ENCODE measurements at places on chromosomes 3 and 15.

DNA sequence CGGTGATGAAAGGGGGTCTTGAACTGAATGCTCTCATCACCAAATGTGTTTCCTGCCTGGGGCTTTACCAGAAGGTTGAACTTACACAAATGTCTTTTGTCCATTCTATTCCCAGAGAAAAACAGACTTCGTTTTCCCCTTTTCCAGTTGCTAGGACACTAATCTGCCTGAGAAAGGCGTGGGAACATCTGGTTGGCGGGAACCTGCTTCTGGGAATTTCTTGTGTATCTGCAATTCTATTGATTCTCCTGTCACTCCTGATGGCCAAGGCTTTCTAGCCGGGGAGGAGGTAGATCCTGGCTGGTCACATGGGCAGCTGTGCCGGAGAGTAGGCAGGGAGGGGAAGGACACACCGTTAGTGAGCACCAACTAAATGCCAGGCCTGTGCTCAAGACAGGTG is 31.1 kb upstream of the CCDC174 start:
- peak; percentile 81 for DNase-seq

- no peak for DNase-seq
Measured at GRCh38 chr15:88618686-88619085, 2.5 kb upstream of the AEN start.

DNA sequence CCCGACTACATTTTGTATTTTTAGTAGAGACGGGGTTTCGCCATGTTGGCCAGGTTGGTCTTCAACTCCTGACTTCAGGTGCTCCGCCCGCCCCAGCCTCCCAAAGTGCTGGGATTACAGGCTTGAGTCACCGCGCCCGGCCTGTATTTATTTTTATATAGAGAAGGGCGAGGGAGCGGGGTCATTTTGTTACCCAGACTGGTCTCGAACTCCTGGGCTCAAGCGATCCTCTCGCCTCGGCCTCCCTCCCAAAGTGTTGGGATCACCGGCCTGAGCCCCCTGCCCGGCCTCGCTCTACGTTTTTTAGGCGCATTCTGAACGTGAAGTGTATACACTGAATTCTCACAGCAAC is 514 bp upstream of the PPP4R2 start:
- DNase-seq, result no peak

DNA sequence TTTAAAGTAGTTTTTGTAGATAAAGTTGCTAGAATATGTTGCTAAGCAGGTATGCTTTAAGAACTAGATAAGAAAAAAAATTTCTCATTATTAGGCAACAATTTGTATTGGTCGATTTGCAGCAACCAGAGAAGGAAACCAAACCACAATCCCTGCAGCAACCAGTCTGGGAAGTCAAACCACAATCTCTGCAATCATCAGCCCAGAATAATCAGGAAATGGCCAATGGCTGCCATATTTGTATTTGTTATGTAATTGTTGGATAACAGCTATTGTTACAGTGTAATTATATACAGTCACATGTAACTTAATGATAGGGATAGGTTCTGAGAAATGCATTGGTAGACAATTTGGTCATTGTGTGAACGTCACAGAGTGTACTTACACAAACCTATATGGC is 23.6 kb downstream of the STXBP5L start:
- DNase-seq, result no peak

GRCh38 chr3:114452937-114453336 is 159.1 kb downstream of the TIGIT start:
- no peak for DNase-seq

GRCh38 chr3:24678021-24678420 is 183.4 kb upstream of the THRB start:
- no peak for DNase-seq

DNA sequence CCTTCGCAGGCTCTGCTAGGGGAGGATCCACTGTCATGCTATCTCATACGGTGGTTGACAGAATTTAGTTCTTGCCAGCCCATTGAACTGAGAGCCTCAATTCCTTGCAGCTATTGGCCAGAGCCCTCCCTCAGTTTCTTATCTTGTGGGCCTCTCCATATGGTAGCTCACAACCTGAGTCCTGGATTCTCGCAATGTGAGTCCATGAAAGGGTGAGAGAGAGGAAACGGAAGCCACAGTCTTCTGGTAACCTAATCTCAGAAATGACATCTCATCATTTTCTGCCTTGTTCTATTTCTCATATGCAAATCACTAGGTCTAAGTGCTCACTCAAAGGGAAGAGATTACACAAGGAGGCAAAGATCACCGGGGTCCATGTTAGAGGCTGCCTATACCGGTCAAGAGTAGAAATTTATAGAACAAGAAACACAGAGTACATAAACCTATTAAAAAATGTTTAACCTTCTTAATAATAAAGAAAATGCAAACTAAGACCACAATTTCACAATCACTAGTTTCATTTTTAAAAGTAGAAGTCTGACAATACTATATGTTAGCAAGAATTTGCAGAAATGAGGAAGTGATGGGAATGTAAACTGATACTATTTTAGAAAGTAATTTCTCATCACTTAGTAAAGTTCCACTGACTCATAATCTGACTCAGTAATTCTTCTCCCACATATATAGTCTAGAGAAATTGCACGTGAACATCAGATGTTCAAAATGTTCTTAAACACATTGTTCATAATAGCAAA is 378.4 kb upstream of the AGTR1 start:
- DNase-seq, result no peak

GRCh38 chr15:86541540-86541939 is 461.9 kb downstream of the AGBL1 start:
- DNase-seq, result no peak

- no peak for DNase-seq
Measured at GRCh38 chr15:42728972-42729371, 8.0 kb downstream of the CDAN1 start.

DNA sequence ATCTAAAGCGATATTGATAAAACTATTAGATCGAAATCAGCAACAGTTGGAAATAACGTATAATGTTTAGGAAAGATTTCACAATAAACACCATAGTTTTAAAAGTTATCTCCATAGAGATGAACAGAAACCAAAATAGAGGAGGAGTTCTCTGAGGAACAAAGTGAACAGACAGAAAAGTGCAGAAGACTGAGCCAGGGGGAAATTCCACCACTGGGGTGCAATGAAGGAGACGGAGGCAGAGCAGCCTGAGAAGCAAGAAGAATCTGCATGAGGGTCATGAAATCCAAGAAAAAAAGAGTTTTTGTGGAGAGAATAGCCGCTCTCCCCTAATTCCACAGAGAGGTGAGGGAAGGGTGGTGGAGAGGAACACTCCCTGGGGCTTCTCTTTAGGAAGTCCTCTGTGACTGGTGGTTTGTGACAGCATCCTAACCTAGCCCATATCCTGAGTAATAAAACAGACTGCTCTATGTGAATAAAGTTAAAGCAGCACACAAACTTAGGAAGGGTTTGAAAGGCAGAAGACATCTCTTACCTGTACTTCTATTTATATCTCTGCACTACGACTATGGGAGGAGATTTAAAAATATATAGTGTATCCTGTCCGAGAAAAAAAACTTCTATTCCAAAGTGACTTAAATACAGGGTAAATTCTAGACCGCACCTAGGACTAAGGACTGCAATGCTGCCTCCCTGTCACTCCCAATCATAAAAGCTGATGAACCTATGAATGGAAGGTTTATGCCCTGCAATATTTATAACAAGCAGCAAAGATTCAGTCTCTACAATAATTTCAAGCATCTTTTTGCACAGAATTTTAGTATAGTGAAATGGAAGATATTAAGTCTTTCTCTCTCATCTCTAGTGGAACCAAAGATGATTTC is 22.9 kb downstream of the ATP8B4 start:
- no peak for DNase-seq

GRCh38 chr3:109825971-109826810 is 488.8 kb upstream of the DPPA4 start:
- no peak for DNase-seq

DNA sequence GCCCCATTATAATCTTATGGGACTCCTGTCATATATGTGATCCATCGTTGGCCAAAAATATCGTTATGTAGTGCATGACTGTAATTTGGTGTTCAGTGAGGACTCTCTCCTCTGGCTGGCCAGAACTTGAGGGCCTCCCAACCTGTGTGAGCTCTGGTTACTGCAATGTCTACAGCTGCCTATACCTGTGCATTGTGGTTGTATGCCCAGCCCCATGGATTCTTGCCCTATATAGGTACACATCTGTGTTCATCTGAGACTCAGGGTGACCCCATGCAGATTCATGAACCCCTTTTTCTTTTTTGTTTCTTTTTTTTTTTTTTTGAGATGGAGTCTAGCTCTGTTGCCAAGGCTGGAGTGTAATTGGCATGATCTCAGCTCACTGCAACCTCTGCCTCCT is 32.6 kb upstream of the KLF13 start:
- no peak for DNase-seq

- DNase-seq, result no peak
Measured at GRCh38 chr15:91227766-91228165, 127.7 kb downstream of the SV2B start.

DNA sequence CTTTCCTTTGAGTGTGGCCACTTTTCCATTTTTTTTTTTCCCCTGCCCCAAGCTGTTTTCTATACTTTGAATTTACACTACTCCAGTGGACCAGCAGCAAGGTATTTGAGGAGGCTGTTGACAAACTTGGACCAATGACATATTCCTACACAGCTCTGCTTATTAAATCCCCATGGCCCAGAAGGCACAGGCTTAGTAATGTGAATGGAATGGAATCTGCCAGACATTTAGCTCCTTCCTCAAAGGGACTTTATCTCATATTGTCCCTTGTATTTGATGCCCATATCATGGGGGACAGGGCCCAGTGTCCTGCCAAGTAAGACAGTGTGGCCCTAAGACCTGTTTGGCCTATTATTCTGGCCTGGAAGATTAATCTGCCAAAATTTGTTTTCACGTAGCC is 107.5 kb downstream of the CHCHD6 start:
- DNase-seq, result no peak

DNA sequence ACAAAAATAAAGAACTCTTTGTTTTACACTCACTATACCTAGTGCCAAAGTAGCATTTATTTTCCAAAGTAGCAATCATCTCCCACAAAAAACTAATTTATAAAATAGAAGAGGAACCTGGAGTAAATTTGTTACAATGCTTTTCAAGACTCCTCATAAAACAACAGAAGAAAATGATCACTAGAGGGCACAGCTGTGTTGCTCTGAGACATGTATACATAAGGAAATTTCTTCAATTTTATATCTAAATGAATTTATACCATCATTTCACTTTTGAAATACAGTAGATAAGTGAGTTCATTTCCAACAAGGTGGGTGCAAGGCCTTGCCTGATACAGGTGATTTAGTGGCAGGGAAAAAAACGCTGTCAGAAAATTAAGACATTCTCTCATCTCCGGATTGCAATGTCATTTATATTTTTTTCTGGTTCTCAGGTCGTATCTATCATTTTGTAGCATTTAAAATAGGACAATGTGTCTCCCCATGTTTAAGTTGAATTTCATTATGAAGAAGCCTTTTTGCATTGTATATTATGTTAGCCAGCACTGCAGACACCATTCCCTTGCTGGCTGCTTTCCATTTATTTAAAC is 25.3 kb upstream of the ARHGEF26 start:
- no peak for DNase-seq

GRCh38 chr3:155335724-155336354 is 42.4 kb upstream of the STRIT1 start:
- no peak for DNase-seq

DNA sequence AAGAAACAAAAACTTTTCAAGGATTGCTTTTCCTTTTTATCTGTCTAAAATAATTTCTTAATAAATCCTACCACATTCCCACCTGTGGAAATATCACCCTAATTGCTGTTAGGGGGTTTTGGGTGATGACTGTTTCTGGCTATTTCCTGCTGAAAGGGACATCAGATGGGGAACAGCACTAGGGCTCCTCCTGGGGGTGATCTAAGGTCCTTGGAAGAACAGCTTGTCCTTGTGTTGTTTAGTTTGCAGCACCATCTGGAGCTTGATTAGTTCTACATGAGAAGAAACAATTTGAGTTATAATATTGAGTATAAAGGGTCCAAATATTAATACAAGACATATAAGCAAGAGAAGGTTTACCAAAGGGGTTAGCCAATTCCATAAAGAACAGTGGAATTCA is 18.7 kb downstream of the OR5H15 start:
- no peak for DNase-seq

DNA sequence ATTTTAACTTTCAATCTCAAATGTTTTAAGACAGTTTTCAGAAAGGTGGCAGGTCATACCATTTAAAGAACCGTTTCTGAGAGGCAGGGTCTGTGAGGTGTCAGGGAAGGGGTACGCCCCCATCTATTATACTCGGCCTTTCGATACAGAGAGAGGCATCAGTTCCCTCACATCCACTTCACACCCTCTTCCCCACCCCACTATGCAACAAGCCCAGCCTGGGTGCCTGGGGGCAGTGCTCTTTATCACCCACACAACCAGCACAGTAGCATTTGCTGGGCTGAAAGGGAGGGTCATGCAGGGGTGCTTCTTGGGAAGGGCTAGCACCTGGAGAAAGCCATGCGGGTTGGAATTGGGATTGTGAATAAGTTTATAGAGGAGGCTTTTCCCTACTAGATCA is 56.0 kb upstream of the KCNMB2 start:
- DNase-seq, result no peak

GRCh38 chr15:33971811-33972210 is 3.5 kb downstream of the CHRM5 start:
- DNase-seq, result no peak

DNA sequence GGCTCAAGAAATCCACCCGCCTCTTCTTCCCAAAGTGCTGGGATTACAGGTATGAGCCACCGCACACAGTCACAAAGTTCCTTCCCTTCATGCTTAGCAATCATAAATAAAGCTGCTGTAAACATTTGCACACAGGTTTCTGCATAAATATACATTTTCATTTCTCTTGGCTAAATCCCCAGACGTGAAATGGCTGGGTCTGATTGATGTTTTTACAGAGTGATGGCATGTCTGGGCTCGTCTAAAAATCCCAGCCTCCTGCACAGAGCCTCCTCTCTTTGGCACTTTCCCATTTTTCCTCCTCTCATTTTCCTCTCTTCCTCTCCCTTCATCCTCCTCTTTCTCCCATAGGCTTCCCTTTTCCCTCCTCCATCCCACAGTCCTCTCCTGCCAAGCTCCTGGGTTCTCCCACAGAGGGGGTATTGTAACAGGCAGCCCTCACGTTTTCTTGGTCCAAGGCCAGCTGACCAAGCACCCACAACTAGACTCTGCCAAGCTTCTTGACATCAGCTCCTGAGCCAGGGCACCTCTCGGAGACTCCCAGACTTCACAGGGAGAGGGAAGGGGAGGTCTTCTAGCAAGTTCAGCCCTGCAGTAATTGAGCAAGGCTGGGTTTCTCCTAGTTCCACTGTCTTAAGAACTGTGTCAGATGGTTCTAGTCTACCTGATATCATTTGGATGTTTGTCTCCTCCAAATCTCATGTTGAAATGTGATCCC is 10.5 kb upstream of the PLA2G4E start:
- DNase-seq, result no peak

DNA sequence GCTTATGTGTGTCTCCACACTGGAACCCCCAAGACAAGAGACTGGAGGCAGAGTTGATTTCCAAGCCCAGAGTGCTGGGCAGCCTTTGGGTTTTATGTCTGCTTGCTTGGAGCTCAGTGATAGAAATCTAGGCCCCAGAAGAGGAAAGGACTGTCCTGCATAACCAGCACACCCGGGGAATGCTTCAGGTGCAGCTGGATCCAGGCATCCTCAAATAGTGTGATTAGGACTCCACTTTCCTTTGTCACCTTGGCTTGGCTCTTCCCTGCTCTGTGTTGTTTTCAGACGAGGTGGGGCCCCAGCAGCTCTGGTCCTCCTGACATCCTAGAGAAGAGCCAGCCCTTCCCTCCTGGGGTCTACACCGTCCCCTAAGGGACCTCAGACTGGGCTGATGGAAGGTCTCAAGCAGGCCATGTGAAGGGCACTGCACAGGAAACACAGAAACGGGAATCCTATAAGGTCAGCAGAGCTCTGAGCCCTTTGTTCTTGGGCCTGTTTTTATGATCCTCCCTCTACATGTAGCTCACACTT is 143.7 kb downstream of the TJP1 start:
- DNase-seq, result no peak
